Osteocyte (in vitro differentiated cells): ENCODE measurements at places on chromosomes 13 and 19. TPM values are rescaled to one million over a fixed set of nuclear protein-coding genes. Genes with fewer than 3 reads are reported as not detected.

PALM3 gene
- 0.30 and 0.63 TPM in 2 replicates for total RNA-seq

KIR2DL4 gene
- not detected in 2 replicates for total RNA-seq

IGSF23 gene
- total RNA-seq: not detected in 2 replicates

FBXO27 gene
- total RNA-seq: 4.4 and 6.0 TPM in 2 replicates

TMEM205 gene
- total RNA-seq: 57.4 and 64.1 TPM in 2 replicates

DNA sequence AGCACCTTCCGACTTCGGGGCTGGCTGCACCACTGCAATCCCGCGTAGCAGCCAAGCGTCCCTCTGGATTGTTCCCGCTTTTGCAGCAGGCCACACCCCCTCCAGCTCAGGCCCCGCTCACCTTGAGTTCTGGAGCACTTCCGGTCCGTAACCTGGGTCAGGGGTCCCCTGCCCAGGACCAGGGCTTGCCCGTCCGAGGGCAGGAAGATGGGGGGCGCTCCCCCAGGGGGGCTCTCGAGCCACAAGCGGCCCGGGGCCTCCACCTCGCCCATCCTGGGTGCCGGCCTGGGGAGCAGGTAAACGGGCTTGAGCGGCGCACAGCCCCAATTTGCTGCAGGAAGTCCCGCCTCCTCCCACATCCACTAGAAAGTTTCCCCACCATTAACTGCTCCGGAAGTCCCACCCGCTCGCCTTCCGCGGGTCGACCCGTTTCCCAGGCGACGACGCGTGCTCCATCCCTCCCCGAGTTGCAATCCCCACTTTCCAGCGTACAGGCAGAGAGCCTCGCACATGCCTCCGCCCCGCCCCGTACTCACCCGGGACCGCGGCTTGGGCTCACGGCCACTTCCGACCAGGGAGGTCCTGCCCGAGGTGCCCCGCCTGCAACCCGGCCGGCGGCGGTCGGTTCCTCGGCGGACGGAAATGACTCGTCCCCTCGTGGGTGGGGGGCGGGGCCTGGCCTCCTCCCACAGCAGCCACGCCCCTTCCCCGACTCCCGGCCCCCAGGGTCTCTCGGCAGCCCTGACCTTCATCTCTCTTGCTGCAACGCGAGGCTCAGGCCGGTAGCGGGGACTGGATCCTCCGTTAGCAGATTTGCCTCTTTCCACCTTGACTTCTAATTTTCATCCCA lies at the start of gene PNKP:
PNKP (minus strand) TSS at position 644 of the 850 bp plus-strand sequence; CDS start at position 272, 372 bp downstream.
- DNase-seq: peak; percentile 96

DNA sequence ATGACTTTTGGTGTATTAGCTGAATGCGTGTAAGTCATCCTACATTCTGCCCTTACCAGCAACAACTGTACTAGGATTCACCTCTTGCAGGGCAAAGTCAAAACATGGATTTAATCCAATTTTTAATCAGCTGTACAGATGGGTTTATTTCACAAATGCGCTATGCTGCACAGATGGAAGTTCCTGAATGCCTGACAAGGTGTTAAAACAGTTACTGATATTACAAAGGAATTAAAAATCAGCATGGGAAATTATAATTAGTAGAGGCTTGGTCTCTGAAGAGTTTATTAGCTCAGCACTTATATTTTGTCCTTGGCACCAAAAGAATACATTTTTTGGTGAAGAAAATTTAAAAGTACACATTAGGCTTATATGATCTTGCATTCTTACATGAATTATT lies 448.9 kb downstream of the PCDH9 start:
- DNase-seq: no peak

DNA sequence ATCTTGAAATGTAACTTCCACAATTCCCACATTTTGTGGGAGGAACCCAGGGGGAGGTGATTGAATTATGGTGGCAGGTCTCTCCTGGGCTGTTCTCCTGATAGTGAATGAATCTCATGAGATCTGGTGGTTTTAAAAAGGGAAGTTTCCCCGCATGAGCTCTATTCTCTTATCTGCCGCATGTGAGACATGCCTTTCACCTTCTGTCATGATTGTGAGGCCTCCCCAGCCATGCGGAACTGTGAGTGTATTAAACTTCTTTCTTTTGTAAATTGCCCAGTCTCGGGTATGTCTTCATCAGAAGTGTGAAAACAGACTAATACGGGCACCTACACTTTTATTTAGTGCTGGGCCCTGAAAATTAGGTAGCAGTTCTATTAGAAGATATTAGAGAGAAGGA lies 45.8 kb downstream of the TNFSF13B start:
- DNase-seq: no peak
